CD4-positive, alpha-beta T cell treated with Interleukin-4 for 1 hour (primary cell): ENCODE measurements at places on chromosomes 2 and 18.

GRCh38 chr18:78780719-78781600 lies 198.7 kb upstream of the SALL3 start:
- DNase-seq = no peak

DNA sequence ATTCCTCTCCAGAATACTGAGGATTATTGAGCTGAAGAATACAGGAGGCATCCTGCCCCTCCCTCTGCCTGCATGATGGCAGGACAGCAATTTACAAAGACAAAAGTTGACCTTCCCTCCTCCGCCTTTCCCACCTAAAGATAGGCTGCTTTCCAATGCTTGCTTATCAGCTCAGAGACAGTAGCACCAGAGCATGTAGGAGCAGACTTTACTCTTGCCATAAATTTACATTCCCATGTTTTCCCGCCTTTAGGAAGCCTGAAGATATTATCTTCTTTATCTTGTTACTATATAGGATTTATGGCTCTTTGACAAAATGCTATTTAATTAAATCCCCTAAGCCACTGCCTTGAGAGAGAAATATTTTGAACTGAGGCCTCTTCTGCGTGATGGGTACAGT lies 135.6 kb upstream of the HNMT start:
- no peak for DNase-seq

- no peak for DNase-seq
Measured at GRCh38 chr2:152646775-152647174, 70.5 kb downstream of the PRPF40A start.

- no peak for DNase-seq
Measured at GRCh38 chr2:224377751-224378700, 23.9 kb downstream of the FAM124B start.

DNA sequence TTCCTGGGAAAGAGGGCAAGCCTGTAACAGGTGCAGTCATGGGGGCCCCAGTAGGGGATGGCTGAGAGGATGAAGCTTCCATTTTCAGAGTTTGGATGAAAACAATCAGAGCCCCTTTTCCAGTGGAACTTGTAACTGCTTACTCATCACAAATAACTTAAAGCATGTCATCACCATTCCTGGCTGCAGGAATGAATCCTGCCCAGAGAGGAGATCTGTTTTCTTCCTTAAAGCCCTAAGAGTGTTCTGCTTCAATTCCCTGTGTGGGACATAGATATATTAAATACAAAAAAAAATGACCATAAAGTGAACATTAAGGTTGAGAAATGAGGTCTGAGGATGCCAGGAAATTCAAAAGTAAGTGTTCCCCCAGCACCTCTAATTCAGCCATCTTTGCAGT lies 183.4 kb upstream of the MEIS1 start:
- no peak for DNase-seq

DNA sequence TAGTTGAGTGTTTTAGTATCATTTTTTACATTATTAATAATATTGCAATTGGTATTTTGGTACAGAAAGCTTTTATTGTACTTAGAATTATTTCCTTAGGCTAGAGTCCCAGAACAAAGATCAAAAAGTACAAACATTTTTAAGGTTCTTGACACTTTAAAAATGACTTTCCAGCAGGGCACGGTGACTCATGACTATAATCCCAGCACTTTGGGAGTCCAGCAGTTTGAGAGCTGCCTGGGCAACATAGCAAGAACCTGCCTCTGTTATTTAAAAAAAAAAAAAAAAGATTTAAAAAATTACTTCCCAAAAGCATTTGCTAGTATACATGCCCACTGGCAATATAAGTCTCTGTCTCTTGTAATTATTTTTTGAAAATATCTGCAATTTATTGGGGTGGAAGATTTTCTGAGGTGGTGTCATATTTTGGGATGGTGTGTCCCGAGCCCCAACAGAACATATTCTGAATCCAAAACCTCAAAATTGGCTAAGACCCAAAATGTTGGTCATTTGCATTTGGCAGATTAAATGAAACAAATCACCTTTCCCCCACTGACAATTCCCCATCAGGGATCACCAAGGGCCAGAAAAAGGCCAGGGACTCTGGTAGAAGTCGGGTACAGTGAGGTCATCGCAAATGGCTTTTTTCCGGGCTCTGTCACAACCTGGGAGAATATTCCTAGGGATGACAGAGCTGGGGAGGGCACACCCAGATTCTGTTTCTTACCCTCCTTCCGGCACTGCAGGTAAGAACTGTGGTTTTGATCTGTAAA lies 42.1 kb downstream of the NIFK start:
- DNase-seq = no peak

DNA sequence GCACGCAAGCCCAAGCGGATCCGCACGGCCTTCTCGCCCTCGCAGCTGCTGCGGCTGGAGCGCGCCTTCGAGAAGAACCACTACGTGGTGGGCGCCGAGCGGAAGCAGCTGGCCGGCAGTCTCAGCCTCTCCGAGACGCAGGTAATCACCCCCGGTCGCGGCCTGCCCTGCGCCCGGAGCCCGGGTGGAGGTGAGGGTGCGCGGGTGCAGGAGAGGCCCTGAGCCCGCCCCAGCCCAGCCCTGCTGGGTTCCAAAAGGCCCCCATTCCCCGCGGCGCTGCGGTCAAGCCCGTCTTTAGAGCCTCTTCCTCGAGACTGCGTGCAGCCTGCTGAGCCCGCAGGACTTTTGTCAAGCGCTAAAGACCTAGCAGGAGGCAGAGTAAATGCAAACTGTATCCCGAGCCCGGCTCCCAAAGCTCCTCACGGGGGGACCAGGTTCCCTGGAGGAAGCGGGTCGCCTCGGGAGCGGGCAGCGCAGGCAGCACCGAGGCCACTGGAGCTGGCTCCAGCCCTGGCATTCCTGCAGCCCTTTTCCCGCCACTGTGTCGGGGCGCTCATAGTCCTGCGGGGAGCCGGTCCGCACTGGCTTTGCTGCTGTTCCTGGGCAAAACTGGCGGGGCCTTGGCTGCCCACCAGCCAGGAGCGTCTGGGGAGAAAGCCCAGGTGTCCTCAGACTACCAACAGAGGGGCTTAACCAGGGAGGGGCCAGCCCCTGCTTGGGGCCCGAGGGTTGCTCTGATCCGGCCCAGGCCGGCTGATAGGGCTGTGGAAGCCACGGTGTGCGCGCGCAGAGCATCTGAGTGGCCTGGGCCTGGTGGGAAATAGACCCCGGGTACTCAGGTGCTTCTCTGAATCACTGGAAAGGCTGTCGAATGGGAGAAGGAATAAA lies 7.3 kb downstream of the EMX1 start:
- no peak for DNase-seq

- no peak for DNase-seq
Measured at GRCh38 chr2:28134857-28135256, 244.3 kb downstream of the BABAM2 start.

- no peak for DNase-seq
Measured at GRCh38 chr2:121994238-121995206, 239.1 kb downstream of the TSN start.

- DNase-seq = no peak
Measured at GRCh38 chr2:198375083-198375410, 570.7 kb downstream of the PLCL1 start.

DNA sequence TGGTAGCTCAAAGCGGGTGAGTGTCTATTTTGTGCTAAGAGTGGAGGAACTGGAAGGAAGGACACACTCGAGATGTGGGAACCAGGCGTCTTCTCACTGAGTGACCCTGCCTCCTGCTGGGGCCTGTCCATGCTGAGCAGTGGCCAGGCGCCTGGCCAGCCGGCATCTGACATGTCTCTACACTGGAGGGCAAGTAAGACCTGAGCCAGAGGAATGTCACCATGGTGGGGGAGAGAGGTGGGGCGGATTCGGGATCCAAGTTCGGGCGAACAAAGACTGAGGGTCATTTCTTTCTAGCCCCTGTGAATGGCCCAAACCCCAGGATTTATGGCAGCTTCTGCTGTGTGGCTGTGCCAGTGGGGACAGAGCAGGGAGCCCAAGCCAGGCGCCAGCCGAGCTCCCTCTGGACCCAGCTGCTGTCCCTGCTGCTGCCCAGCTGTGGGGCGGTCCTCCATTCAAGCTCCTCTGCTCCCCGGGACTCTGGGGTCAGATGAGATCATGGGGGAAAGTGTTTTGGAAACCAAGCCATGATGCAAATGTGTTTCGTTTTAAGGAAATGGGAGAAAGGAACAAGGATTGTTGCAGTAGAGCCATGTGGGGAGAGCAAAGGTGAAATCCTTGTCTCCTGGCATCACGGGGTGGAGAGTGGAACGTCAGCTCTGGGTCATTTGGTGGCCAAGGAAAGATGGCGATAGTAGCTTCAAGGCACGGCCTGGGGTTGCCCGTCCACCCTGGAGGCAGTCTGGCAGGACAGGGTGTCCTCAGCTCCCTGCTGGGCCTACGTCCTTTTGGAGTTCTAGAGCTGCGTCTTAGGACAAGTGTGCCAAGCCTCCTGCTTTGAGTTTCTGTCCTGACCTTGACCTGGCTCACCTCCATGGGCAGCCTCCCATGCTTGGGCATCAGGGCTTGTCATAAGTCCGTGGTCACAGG lies 8.1 kb downstream of the ACKR3 start:
- DNase-seq = no peak

DNA sequence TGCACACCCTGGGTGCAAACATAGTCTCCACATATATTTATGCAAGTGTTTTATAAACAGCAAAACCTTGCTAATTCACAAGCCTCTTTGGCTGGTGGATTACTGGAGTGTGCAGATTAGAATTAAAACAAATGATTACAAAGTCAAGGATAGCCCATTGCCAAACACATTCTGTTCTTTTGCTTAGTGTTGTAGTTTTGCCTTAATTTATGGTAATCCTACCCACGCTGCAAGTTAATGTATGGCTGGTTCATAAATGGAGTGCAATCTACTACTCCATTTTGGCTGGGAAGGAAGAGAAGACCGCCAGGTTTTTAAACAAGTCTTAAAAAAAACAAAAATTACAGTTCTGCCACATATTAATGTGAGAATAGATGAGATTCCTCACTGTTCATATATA lies 883.1 kb upstream of the KLHL29 start:
- no peak for DNase-seq

- DNase-seq = no peak
Measured at GRCh38 chr18:48780201-48780912, 170.4 kb downstream of the SMAD7 start.

GRCh38 chr2:85631316-85631715 lies 15.3 kb downstream of the USP39 start:
- no peak for DNase-seq

GRCh38 chr2:66865161-66865560 lies 430.2 kb downstream of the MEIS1 start:
- no peak for DNase-seq

GRCh38 chr2:16161768-16162490 lies 221.6 kb downstream of the MYCN start:
- no peak for DNase-seq

DNA sequence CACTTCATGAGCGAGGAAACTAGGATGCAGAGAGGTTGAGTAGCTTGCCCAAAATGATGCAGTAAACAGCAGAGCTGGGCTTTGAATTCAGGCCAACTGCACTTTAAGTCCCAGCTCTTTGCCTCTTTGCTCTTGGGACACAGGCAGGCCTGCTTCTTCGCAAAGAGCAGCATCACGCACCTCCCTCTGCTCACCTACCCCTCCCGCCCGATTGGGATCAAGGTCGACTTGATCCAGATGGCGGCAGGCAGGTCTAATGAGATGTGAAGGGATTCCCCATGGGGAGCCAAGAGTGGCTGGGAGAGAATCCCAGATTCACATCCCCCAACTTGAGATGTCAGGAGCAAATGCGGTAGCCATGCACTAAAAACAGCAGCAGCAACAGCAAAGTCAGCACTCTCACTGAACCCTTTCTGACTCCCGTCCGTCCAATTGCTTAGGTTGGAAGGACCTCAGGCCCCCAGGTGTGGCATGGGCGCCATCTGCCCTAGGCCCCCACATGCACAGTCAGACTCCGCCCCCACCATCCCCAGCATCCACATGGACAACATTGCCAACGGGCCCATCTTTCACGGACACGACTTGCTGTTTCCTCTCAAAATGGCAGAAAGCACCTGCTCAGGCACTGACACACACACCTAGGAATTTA lies 84.3 kb upstream of the MAP4K4 start:
- DNase-seq = no peak

GRCh38 chr2:79876430-79876829 lies 363.6 kb downstream of the CTNNA2 start:
- DNase-seq = no peak

GRCh38 chr18:29928081-29928480 lies 1114.5 kb downstream of the DSC3 start:
- no peak for DNase-seq

DNA sequence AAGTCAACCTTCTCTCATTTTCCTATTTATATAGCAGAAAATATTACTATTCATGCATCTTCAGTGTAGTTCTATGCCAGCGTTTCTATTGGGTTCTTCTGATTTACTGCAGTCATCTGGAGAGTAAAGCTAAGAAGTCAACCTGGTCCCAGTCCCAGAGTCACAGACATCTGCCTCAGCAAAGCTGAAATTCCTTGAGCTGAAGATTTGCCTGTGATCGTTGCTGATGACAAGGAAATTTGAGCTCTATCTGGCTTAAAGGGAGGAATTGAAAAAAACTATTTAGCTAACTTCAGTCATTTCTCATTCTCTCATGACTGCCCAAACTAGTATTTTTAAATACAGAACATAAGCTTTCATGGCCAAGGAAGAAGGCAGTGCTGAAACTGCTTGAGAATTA lies 45.7 kb downstream of the RND3 start:
- no peak for DNase-seq

GRCh38 chr18:35695803-35696202 lies 114.3 kb downstream of the GALNT1 start:
- no peak for DNase-seq

- DNase-seq = peak; percentile 40
Measured at GRCh38 chr2:74441690-74442482, at the start of gene RTKN. RTKN (minus strand) TSS chr2:74441937; CDS start chr2:74441816, 121 bp downstream.

- no peak for DNase-seq
Measured at GRCh38 chr2:239002954-239003623, 155.2 kb downstream of the TWIST2 start.

- no peak for DNase-seq
Measured at GRCh38 chr2:85221067-85221691, 88.0 kb downstream of the TCF7L1 start.

DNA sequence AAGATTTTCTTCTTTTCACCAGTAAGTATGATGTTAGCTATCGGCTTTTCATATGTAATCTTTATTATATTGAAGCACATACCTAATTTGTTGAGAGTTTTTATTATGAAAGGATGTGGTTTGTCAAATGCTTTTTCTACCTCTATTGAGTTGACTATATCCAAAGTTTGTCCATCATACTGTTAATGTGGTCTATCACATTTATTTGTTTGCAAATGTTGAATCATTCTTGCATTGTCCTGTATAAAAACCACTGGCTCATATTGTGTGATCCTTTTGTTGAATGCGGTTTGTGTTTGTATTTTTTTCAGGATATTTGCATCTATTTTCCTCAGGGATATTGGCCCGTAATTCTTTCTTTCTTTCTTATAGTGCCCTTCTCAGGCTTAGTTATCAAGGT lies 675.5 kb downstream of the NUP35 start:
- no peak for DNase-seq

GRCh38 chr2:11502740-11503292 lies 31.0 kb upstream of the GREB1 start:
- DNase-seq = no peak

GRCh38 chr18:63889626-63890025 lies 2.1 kb downstream of the SERPINB2 start:
- no peak for DNase-seq

GRCh38 chr2:60880643-60881046 lies 729 bp upstream of the REL start:
- DNase-seq = no peak
